ENCODE measurements at places on chromosomes 13 and 19.

- DNase-seq, result no peak
These were observed 14.6 kb downstream of the LHFPL6 start for GRCh38 chr13:39588384-39588783.

GRCh38 chr13:20580257-20580656, 13.3 kb downstream of the IFT88 start:
- DNase-seq, result no peak

GRCh38 chr19:19026299-19026971, 6.9 kb downstream of the SUGP2 start:
- DNase-seq, result no peak

GRCh38 chr19:13717194-13717643, 47.1 kb upstream of the MRI1 start:
- DNase-seq, result no peak

GRCh38 chr13:78100486-78100885, 181.9 kb upstream of the EDNRB start:
- DNase-seq, result no peak

DNA sequence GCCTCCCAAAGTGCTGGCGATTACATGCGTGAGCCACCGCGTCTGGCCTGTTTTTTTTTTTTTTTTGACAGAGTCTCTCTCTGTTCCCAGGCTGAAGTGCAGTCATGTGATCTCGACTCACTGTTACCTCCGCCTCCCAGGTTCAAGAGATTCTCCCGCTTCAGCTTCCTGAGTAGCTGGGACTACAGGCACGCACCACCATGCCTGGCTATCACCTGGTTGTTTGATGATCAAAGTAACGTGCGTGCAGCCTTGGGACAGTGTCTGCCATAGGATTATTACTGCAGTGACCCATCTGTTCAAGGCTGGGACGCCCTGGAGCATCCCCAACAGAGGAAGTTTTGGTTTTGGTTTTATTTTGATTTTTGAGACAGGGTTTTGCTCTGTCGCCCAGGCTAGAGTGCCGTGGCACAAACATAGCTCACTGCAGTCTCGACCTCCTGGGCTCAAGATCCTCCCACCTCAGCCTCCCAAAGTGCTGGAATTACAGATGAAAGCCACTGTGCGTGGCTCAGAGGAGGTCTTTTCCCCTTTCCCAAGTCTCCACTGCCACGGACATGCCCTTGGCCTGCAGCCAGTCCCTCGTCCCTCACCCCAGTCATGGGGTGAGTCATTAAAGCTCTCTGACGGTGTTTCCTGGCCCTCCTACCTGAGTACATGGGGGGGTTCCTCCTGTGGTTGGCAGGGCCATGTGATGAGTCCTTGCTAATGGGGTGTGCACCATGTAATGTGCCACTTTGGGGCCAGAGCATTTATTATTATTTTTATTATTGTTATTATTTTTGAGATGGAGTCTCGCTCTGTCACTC, 65.6 kb downstream of the IER2 start:
- peak; percentile 29 for DNase-seq

- DNase-seq, result no peak
These were observed 10.2 kb downstream of the OR2Z1 start for GRCh38 chr19:8731428-8732169.

GRCh38 chr19:4996701-4997100, 27.8 kb downstream of the KDM4B start:
- DNase-seq, result no peak

GRCh38 chr19:45564131-45564780, 20.3 kb downstream of the OPA3 start:
- no peak for DNase-seq

- no peak for DNase-seq
These were observed 43.7 kb downstream of the FRY start for GRCh38 chr13:32075170-32075851.

- no peak for DNase-seq
These were observed 20.4 kb downstream of the FAM187B start for GRCh38 chr19:35208121-35208520.

Data from SW 1271 (cell line).